Activated CD4-positive, alpha-beta T cell treated with anti-CD3 and anti-CD28 coated beads, Interleukin-10, Interleukin-2, amounts not matched to agents 100 ng/mL and 50 ng/mL, durations not matched to agents 16 hours and 8 hours (primary cell): ENCODE measurements at places on chromosomes 13 and 19.
A peak's percentile ranks its signal among the peaks of the same experiment; 100 is the strongest.

GRCh38 chr13:50826035-50826434 is 17.5 kb downstream of the DLEU7 start:
- DNase-seq, result no peak

GRCh38 chr13:30676672-30677071 is 58.7 kb upstream of the ALOX5AP start:
- no peak for DNase-seq

DNA sequence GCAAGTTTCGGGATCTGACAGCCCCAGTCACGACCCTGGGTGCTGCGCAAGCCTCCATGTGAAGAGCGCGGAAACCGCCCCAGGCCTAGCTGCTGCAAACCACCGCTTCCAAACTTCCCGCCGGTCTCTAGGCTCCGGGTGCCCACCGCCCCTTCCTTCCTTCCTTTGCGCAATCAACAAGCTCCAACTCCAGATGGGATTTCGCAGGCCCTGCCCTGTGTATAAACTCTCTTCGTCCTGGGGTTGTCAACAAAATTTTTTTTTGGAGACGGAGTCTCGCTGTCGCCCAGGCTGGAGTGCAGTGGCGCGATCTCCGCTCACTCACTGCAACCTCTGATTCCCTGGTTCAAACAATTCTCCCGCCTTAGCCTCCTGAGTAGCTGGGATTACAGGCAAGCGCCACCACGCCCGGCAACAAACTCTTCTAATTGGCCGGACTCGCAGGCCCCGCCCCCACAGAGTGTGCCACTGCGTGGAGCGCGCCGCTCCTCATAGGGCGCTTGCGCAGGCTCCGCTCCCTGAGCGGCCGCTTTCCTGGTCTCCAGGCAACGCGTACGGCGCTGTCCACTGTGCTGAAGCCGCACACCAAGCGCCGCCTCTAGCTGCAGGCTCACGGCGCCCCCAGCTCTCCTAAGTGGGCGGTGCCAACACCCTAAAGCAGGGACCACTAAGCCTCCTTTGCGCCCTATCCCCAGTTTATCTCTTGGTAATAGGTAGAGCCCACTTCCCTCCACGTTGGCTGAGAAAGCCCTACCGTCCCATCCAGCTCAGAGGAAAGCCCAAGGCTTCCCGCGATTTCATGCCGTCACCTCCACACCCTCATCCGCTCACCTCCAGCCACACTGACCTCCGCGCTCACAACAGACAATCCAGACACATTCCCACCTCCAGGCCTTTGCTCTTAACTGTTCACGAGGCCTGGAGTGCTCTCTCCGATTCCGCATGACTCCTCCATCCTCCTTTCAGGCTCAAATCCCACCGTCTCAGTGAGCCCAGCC is 5.5 kb upstream of the QTRT1 start:
- DNase-seq, result peak; percentile 95

GRCh38 chr13:75511051-75511625 is 26.5 kb downstream of the COMMD6 start:
- DNase-seq, result no peak

- DNase-seq, result no peak
Observed at GRCh38 chr19:44628793-44629192, 14.9 kb upstream of the PVR start.

DNA sequence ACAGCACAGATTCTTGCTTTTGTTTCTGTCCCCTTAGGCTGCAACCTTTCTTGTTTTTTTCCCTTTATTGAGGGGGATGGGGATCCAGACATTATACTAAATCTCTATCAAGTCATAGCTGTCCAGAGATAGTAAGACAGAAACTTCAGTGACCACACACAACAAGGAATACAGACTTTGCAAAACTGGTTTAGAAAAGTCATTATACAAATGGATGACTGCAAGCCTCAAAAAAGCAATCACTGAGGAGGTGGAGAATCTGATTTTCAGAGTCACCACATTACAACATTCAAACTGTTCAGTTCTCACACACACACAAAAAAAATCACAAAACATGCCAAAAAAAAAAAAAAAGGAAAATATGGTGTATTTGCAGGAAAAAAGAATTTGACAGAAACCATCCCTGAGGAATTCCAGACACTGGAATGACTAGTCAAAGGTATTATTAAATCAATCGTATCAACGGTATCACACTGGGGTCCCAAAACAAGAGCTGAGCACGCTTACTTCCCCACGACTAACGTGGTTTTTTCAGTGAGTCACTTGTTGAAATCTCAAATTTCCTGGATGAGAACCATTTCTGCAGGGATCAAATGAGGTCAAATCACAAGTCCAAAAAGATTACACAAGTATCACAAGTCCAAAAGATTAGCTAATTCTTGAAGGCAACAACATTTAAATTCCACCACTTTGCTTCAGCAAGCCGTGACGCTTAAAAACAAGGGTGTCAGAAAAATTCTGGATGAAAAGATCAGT is 41.2 kb downstream of the USP12 start:
- DNase-seq, result peak; percentile 81

DNA sequence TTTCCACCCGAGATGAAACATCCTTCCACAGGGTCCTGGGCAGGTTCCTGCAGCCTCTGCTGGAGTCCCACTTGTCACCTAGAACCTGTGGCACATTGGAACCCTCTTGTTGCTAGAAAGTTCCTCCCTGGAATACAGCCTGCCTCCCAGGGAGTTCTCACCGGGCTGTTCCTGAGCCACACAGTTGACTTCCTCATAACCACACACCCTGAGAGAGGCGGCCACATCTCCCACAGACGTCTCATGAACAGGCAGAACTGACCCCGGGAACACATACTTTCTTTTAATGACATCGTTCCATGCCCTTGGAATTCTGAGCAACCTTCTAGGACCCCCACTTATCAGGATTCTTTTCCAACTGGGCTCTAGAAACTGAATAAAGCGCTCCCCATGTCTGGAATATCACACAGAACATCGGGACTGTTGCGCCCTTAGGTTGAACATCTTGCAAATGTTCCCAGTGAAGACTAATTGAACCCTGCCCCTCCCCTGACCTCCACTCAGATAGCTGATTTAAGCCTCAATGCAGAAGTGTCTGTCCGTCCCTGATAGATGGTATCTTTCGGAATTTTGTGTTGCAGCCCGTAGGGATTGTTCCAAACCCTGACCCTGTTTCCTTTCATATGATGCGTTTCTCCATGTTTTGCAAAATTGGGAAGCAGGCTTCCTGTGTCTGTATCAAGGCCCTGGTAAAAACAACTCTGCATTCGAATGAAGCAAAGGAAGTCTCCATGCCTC is 91.1 kb downstream of the RAB20 start:
- no peak for DNase-seq

GRCh38 chr13:28981530-28981929 is 161.4 kb downstream of the MTUS2 start:
- DNase-seq, result no peak

DNA sequence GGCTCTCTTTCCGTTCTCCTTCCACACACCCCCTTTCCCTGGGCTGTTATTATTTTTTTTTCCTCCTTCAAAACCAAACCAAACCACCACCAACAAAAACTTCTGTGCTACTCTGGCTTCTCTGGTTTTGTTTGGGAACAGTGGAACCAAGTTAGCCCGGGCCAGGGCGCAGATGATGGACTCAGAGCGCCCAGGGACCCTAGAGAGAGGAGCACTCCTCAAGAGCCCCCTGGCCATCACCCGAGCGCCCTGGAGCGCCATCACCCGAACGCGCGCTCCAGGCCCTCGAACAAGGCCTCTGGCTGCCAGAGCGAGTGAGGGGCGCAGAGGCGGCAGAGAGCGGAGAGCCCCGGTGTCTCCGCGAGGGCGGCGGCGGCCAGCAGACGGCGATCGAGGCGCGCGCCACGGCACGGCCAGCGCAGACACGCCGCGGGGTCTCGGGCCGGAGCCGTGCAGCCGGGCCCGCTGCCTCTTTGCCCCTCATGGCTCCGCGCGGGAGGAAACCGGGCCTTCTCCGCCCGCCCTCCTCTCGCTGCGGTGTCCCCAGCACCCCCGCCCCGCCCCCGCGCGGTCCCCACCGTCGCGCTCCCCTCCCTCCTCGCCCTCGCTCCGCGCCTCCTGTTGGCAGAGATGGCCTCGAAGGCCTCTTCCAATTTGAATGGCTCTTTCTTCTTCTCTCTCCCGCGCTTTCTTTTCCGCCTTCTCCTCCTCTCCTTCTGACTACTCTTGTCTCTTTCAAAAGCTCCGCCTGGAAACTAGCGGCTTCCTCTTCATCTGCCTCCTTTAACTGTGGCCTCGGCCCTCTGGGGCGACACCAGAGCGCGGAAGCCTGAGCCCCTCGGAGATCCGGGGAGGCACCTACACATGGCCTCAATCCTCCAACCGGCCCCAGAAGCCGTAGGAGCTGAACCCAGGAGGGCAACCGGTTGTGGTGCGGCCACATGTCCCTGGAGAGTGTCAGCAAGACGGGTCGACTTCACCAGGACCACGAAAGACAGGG is 4.1 kb upstream of the SOX1 start:
- no peak for DNase-seq

GRCh38 chr19:38654628-38655055 is 7.2 kb downstream of the ACTN4 start:
- no peak for DNase-seq

DNA sequence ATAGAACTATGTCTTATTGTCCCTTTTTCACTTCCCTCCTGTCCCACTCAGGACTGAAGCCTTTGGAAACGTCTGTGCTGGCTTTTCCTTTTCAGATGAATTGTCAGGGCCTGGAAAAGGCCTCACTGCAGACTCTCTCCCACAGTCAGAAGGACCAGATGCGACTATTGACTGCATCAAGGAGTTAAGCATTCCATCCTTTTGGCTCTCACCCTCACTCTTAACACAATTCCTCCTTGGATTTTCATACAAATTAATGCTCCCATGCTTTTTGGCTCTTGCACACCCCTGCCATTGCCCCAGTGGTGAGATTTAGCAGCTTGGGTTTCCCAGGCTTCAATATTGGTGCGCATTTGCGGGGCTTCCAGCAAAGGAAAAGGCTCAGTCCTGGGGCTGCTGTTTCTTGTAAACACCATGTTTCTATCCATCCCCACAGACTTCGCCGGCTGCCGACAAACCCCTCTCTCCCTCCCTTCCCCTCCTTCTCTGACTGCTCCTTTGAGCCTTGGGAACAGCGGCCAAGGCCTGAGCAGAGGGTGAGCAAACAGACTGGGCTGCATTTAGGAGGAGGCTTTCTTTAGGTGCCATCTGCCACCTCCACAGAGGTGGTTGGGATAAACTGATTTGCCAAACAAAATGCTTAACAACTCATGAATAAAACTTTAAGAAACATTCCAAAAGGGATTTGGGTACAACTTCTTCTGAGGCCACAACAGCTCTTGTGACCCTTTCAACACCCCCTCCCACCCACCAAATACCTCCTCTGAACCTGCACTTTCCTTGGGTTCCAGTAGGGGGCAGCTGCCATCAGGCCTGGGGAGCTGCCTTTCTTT is 48.6 kb upstream of the PCDH8 start:
- peak; percentile 25 for DNase-seq

DNA sequence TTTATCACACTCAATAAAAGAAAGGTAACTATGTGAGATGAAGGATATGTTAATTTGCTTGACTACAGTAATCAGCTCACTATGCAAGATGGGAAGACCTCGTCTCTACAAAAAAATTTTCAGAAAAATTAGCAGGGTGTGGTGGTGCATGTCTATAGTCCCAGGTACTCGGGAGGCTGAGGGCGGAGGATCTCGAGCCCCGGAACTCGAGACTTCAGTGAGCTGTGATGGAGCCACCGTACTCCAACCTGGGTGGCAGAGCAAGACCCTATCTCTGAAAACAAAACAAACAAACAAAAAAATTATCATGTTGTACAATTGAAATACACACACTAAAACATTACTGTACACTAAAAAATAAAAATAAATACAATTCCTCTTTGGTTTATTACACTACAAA is 376.7 kb upstream of the KLHL1 start:
- no peak for DNase-seq

DNA sequence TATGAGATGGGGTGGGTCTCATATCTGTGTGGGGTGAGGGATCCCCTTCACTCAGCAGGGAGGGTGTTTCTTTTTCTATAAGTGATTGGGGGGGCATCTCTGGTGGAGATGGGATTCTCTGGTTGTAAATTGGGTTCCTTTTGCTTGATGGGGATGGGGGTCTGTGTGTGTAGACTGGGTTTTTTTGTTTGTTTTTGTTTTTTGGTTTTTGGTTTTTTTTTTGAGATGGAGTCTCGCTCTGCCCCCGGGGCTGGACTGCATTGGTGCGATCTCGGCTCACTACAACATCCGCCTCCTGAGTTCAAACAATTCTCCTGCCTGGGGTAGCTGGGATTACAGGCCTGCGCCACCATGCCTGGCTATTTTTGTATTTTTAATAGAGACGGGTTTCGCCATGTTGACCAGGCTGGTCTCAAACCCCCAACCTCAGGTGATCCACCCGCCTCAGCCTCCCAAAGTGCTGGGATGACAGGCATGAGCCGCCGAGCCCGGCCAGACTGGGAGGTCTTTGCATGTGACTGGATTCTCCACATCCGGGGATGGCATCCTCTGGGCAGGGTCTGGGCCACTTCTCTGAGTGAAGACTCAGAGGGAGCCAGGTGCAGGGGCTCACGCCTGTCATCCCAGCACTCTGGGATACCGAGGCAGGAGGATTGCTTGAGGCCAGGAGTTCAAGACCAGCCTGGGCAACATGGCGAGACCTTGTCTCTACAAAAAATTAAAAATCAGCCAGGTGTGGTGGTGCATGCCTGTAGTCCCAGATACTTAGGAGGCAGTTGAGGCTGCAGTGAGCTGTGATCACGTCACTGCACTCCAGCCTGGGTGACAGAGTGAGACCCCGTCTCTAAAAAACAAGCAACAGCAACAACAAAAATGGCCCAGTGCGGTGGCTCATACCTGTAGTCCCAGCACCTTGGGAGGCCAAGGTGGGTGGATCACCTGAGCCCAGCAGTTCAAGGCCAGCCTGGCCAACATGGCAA is 799 bp downstream of the MYBPC2 start:
- no peak for DNase-seq

DNA sequence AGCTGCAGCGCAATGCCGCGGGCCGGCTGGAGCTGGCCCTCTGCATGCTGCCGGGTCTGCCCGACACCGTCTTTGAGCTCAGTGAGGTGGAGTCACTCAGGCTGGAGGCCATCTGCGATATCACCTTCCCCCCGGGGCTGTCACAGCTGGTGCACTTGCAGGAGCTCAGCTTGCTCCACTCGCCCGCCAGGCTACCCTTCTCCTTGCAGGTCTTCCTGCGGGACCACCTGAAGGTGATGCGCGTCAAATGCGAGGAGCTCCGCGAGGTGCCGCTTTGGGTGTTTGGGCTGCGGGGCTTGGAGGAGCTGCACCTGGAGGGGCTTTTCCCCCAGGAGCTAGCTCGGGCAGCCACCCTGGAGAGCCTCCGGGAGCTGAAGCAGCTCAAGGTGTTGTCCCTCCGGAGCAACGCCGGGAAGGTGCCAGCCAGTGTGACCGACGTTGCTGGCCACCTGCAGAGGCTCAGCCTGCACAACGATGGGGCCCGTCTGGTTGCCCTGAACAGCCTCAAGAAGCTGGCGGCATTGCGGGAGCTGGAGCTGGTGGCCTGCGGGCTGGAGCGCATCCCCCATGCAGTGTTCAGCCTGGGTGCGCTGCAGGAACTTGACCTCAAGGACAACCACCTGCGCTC is 3.8 kb upstream of the MAP2K7 start:
- no peak for DNase-seq

GRCh38 chr19:4519172-4519496 is 848 bp upstream of the PLIN4 start:
- DNase-seq, result no peak

GRCh38 chr19:42115219-42115618 is 17.0 kb downstream of the POU2F2 start:
- no peak for DNase-seq

GRCh38 chr19:9808855-9809824 is 9.7 kb downstream of the FBXL12 start:
- no peak for DNase-seq
